Hematopoietic multipotent progenitor cell treated with erythropoietin and hydrocortisone succinate and interleukin-3 and kit ligand, for 15 days (in vitro differentiated cells): ENCODE measurements at places on chromosomes 3 and 15.

DNA sequence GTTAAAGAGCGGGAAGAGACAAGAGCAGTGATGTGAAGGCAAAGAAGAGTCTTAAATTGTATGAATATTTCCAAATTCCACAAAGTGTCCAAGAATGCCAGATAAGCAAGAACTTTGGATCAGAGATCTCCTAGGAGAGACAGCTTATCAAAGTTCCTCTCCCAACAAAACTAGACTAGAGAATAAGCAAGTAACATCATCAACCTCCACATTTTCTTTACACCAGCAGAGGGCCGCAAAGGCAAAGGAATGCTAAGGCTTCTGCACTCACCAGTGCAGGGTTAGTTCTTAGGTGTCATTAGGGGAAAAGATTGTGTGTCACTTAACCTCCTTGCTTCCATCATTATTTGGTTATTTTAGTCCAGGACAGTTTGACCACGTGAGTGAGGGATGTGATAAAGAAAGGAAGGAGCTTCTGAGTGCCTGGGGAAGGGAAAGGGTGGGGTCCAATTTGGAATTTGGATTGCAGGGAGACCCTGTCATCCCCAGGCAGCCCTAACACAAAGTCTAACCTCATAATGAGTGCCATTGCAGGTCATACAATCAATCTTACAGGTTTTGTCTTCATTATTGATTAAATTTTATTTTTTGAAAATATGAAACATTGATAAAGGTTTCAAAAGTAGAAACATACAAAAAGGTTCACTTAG is 7.5 kb upstream of the CMTM6 start:
- DNase-seq = peak; percentile 70

DNA sequence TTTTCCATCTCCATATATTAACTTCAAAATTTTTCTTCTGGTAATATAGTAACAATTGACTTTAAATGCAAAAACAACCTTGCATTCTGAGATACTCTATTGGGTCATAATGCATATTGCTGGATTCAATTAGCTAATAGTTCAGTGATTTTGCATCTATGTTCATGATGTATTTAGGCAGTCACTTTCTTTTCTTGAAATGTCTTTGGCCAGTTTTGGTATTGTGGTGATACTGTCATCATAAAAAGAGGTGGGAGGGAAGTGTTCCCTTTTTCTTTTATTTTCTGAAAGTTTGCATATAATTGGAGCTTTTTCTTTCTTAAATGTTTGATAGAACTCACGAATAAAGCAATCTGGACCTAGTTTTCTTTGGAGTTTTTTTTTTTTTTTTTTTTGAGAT is 67.4 kb upstream of the ZNF148 start:
- no peak for DNase-seq

- no peak for DNase-seq
Observed at GRCh38 chr3:69058180-69058946, 6.2 kb upstream of the TMF1 start.

DNA sequence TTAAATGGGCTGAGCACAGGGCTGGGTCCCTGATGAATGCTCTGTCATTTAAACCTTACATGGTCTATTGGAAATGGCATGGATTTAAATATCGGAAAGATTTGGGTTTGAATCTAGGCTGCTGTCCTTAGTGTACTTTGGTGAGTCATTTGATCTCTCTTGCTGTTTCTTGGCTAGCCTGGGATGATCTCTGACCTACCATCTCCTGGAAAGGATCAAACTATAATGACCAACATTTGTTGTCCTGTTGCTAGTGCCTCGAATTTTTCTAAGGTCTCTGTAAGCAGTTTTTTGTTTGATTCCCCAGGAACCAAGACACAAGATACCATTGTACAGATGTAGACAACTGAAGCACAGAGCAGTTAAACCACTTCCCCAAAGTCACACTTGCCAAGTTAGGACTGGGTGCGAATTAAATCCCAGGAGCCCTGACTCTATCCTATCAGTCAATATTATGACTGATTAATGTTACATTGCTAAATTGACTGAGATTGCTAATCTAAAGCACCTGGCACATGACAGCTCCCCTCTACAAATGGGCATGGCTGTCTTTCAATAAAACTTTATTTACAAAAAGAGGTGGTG is 244.9 kb upstream of the MCTP2 start:
- DNase-seq = no peak

DNA sequence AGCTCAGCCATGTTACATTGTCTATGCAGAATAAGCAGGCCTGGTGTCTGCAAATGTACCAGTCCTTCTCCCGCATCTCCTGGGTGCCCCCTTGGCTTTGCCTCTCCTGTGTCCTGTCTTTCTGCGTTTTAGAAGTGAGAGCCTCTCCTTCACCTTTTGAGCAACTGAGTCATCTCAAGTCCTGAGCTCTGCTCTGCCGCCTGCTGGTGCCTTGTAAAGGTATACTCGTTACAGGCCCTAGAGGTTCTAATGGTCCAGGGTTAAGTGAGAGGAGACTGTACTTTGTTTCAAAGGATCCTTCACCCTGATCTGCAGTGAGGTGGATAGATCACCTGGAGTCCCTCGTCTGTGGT is 12.6 kb downstream of the GHRL start:
- peak; percentile 42 for DNase-seq

DNA sequence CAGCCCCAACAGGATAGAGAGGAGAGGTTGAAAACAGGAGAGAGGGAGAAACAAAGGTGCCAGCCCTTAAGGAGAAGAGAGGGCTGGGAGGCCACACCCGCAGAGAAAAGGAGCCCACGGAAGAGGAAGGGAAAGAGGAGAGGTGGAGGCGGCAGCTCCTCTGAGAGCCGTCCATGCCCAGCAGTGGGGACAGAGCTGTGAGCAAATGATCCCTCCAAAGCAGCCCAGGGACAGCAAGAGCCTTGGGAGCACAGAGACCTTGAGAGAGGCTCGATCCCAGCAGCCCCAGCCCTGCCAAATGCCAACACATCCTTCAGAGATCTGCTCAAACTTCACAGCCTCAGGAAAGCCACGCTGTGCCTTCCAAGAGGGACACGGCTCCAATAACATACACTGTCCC is 66.7 kb upstream of the CORO2B start:
- DNase-seq = no peak

DNA sequence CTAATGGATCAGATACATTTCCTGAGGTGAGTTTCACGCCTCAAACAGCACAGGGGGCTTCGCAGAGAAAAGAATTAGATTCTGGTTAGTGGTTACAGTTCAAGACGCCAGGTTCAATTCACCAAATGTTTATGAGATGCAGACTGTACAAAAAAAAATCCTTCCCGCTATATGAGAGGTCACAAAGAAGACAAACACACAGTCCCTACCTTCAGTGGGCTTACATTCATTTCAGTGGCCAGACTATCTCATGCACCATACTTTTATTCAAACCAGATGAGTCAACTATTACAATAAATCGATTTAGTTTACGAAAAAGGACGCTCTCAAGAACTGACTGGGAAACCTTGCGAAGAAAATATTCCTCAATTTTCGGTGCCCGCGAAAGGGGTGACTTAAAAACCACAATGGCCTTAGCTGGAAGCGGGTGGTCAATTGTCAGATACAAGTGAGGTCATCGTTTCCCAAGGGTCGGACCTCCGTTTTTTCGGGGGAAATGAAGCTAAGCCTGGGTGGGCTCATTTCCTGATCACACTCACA is 695 bp downstream of the METTL6 start:
- no peak for DNase-seq

DNA sequence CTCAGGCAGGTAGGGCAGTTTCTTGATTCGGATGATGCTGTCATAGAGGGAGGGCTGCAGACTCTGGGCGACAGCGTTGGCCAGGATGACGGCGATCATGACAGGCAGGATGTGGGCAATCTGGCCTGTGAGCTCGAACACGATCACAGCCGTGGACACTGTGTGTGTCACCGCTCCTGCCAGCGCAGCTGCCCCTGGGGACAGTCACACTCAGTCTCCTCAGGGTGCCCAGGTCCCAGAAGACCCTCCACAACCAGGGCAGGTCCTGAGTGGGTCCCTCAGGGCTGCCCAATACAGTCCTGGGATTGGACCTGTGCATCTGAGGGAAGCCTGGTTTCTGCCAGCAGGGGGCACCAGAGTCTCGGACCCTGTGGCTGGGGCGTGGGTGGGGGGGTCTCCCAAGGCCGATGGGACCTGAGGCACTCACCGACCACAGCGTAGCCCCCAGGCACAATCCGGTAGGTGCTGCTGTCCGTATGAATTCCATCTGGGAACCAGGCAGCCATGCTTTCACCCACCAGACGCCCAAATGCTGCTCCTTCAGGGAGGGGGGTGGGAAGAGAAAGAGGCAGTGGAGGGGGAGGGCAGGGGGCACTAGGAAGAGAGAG is 7.2 kb downstream of the CLCN2 start:
- DNase-seq = peak; percentile 67

DNA sequence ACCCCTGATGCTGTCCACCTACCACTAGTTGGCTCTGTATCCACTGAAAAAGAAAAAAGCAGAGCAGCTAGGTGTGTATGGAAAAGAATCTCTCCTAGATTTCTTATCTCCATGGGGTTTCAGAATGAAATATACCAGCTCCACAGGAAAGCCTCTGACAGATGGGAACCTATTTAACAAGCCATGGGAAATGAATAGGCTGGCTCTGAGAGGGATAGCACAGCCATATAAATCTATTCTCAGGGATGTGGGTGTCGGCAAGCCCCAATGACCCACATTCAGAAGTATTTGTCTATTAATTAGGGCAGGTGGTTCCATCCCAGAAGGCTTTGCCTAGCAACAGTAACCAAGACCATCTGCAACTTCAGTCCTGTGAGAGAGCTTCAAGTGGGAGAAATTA is 694.1 kb downstream of the AGBL1 start:
- no peak for DNase-seq

DNA sequence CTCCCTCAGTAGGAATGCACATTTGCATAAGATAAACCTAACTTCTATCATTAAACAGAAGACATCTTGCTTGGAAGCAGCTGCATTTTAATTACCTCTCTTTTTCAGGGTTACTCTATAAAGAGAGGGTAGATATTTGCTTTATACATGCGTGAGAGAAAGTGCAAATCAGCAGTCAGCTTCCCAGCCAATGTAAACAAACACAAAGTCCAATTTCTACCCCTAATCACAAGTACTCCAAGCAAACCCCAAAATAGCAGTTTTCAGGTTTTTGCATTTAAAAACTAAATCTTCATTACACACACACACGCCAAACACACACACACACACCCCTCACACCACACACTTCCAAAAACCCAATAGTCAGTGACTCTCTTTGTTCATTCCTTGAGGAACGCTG is 303.9 kb upstream of the ALCAM start:
- no peak for DNase-seq

DNA sequence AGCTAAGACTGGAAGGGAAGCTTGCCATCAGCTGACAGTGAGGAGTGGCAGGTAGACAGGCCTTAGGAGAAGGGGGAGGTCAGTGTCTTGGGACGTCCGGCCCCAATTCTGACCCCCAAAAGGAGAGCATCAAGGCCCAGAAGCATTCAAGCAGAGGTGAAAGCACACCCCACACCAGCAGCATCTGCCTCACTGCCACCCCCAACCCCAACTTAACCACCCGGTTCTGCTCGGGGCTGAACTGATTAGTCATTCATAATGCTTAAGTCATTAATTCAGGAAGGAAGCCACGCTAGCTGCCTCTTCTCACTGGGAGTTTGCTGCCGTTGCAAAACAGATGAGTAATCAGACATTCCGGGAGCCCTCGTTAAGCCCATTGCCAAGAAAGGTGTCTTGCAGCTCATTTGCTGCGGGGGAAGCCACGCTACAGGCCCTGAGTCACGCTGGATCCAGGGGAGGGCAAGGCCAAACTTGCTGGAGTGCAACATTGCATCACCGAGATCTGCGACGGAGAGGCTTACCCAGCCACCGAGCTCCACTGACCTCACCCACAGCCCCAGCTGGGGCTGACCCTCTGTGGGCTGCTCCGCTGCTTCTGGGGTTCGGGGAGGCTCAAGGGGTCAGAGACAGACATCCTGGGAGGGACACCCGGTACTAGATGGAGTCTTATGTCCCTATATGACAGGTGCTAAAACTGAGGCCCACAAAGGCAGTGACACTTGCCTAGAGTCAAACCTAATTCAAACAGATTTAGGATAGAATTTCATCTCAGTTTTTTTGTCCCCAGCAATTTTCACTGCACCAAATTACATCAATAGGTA is 46.4 kb upstream of the HES1 start:
- DNase-seq = peak; percentile 5

- no peak for DNase-seq
Observed at GRCh38 chr3:166291186-166291955, 454.1 kb upstream of the BCHE start.

GRCh38 chr3:141485641-141486495 is 959 bp upstream of the RASA2 start:
- DNase-seq = no peak

DNA sequence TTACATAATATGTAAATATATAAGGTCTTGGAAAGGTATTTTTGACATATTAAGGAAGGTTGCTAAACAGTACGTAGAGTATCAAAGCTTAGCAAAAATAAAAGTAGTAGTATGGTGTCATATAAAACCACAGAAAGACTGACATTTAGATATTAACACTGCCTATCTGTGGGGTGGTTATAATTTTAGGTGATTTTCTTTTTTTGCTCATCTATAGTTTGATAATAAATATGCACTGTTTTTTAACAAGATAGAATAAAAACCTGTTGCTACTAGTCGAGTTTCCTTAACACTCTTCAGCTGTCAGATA is 40.7 kb downstream of the ETV5 start:
- no peak for DNase-seq

DNA sequence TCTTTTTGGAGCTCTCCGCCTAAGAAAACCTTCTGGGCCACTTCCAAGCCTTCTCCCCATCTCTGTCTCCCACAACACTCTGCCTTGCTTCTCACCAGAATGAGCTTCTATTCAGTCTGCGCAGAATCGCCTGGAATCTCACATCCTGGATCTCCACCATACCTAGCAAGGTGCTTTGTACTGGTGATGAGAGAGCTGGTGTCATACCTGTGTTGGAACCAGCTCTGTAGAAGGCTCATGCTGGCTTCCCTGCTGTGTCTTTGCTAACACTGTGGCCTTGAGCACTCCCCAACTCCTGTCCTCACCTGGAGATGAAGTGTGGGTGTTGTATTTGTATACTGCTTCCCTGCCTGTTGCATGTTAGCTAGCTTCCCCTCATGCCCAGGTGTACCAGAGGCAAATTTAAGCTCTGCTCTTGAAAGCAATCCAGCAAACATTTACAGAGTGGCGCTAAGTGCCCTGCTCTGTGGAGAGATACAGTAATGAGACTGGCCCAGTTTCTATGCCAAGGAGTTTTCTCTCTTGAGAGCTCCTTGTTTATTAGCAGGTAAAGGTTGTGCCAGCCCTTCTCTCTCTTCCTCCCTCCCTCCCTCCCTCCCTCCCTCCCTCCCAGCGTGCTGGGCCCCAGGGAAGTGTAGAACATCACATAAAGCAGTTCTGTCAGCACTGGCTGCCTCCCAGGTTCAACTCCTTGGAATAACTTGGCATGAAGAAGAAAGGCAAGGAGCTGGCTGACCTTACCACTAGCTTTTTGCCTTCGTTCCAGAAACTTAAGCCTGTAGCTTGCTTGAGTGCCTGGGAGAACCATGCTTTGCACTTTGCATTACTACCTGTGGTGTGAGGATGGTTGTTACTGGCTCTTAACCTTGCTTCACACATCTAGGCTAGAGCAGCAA is 54.9 kb downstream of the TRIM71 start:
- no peak for DNase-seq

DNA sequence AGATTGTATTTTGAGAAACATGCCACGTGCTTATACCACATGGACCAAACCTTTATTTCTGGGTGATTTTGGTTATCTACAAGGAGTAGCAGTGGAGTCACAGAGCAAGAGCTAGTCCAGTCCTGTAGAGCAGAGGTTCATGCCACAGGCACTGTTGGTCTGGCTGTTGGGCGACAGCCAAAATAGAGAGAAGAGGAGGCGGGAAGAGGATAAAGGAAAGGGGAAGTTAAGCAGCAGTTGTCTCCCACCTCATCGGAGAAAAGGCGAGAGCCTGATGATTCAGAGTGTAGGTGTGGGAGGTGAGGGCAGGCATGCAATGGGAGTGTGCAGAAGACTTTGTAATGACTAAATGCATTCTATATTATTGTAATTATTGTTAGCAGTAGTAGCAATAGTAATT is 237.5 kb upstream of the ROPN1 start:
- DNase-seq = no peak
